ENCODE measurements at places on chromosomes 7 and 10.
A peak's percentile ranks its signal among the peaks of the same experiment; 100 is the strongest.

DNA sequence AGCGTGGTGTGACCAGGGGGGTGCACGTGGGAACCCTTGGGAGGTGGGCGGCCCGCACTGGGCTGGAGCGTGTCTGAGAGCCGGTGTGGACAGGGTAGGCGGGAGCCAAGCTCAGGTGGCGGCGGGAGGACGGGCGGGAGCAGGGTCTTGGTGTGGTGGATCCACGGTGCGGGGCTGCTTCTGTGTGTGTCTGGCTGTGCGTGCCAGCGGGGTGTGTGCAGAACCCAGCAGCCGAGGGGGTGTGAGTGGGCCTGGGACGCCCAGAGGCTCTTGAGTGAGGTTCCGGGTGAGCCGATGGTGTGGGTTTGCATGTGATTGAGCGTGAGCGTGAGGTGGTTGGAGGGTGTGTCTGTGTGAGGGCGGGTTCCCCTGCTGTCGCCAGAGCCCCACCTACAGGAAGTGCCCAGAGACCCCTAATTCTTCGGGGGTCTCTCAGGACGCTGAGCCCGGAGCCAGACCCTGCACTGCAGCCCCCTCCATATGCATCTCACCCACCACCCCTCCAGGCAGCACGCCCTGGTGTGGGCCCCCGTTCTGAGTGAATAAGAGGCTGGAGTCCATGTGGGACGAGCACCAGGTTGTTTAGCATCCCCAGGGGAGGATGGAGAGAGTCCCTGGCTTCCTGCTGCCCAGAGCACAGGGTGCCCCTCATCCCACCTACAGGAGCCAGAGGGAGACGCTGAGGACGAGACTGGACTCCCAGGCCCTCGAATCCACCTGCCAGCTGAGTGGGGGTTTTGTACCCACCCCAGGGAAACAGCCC lies 78.2 kb downstream of the ELFN1 start:
- DNase-seq: no peak

DNA sequence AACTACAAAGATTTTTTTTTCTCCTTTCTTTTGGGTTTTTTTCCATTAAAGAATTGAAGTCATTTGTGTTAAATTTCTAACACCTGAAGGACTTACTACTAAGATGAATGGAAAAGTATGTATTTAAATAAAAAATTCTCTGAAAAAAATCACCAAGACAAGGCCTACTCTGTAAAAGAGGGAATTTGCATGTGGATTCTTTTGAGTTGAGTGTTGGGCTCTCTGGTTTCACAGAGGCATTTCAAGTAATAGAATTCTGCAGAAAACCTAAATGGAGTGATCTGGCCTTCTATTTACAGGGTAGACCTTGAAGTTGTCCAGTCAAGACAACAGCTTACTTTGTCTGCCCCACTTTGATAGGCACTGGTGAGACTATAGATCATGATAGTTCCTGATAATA lies 4.1 kb downstream of the LRRC17 start:
- DNase-seq: no peak

DNA sequence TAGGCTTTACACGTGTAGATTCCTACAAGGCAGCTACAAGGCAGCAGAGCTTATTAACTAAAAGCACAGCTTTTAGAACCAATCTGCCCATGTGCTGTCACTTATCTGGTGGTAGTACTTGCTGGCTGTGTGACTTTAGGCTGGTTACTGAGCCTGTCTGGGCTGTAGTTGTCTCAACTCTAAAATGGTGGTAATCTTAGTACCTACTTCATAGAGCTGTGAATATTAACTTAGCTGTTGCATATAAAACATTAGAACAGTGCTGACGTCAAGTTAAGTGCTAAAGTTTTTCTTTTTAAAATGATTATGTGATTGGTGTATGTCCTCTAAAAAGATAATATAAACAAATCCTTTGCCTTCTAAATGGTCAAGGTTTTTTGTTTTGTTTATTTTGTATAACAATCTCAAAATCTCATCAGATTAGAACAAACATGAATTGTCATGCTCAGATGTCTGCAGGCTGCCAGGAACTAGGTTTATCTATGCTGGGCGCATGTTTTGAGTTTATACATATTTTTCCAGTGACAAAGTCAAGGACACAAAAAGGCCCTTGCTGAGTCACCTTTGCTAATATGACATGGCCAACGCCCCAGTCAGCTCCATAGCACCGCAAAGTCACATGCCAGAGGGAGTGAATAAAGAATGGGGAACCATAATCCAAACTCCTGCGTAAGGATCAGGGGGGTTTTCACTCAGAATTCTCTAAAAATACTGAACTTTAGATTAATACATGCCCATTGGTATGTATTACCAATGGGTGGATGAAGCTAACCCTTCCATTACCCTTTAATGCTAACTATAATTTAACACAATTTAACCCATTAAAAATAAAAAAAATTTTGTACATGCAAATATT lies 39.8 kb upstream of the ARL4A start:
- no peak for DNase-seq

GRCh38 chr7:123570390-123571182 lies 13.0 kb upstream of the NDUFA5 start:
- no peak for DNase-seq

DNA sequence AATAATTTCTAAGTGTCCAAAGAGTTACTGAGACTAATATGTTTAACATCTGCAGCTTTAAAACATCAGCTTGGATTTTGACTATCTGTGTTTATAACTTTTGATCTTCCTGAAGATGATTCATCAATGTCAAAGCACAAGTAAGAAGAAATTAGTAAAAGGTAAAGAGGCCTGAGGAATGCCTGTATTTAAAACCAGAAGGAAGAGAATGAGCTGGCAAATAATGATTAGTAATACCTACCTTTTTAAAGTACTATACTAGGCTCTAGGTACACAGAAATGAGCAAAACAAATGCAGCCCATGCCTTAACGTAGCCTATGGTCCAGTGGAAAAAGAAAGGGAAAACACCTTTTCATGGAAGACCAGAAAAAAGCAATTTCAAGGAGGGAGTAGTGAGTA lies 158.0 kb downstream of the KCND2 start:
- no peak for DNase-seq

- no peak for DNase-seq
These were observed 241.3 kb downstream of the ANK3 start for GRCh38 chr10:60148266-60148840.

DNA sequence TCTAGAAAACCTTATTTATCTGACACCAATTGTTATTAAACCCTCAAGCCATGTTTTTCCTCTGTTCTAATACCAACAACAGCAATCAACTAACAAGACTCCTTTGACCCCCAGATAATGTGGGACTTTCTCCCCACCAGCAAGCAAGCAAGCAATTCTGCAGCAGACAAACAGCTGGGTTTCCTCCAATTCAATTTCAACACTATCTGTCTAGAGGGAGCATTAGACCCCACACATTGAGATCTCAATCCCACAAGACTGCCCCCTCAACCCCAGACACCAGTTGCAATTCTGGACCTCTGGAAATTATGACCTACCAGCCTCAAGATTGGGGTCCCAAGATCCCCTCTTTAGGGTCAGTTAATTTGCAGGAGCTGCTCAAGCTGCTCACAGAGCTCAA lies 89.4 kb upstream of the TMEM26 start:
- no peak for DNase-seq

DNA sequence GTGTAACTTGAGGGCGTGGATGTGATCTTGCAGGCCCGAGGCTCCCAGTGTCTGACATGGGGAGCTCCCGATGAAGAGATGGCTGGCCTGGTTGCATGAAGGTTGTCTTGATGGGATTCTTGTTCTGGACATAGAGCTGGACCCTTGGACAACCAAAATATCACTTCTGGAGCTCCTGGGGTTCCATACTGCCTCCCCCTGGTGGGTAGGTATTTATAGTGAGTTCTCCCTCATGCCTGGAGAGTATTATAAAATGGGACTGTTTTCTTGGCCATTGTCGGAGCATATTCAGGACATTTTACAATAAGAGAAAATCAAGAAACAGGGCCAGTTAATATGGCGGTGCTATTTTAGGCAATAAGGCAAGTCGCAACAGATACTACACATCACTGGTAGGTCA lies 32.6 kb upstream of the GIMAP8 start:
- no peak for DNase-seq

- DNase-seq: no peak
These were observed 71.2 kb downstream of the MGMT start for GRCh38 chr10:129538236-129538635.

GRCh38 chr10:126243306-126243705 lies 145.0 kb downstream of the ADAM12 start:
- no peak for DNase-seq

GRCh38 chr7:152869677-152870051 lies 110.1 kb downstream of the ACTR3B start:
- DNase-seq: no peak

- no peak for DNase-seq
These were observed 27.8 kb upstream of the ITGB1 start for GRCh38 chr10:32985775-32986350.

DNA sequence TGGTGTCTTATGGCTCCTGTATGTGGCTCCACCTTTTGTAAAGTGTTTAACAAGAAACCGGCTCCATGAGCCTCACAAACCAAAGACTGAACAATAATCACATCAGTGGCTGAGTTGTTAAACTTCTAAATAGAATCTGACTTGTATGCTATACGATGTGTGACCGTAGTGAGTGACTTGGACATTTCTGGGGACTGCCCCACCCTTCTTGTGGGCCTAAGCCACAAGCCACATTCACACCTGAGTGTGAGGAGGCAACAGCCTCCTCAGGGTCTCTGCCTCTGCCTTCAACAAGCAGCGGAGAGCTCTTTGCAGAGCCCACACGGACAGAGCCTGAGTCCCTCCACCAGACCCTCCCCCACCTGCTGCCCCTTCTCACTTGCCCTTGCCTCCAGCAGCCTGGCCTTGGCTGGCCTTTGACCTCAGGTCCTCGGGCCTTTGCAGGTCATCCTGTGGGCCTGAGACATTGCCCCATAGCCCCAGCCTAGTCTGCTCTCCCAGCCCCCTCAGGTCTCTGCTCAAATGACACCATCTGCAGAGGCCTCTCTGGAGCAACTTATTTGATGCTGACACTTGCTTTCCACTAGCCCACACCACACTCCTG lies 156.8 kb upstream of the TNS3 start:
- no peak for DNase-seq

GRCh38 chr7:6193709-6194108 lies 78.7 kb downstream of the CYTH3 start:
- DNase-seq: no peak

- no peak for DNase-seq
These were observed 243.0 kb downstream of the BICC1 start for GRCh38 chr10:58755677-58756076.

- DNase-seq: no peak
These were observed 52.9 kb downstream of the ZNF467 start for GRCh38 chr7:149720372-149721083.

- no peak for DNase-seq
These were observed 276.9 kb upstream of the PLPP4 start for GRCh38 chr10:120180160-120180559.

DNA sequence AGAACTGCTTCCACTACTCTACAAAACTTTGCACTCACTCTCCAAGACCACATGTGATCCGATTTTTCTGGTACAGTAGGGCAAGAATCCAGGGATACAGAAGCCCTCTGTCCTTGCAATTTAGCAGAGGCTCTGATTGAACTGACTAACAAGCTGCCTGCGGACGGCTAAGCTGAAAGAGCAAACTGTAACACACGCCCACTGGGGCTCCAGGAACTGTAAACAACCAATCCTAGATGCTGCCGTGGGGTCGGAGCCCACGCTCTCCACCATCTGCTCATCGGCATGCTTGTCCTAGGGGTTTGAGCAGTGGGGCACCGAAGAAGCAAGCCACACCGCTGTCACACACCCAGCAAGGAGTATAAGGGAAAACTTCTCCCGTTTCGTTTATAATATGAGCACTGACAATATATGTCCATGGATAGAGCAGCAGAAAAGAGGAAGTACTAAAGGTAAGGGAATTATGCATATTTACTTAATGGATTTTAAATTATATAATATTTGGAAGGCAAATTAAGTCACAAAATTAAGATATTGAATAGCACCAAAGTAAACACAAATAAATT lies 634.4 kb upstream of the POT1 start:
- DNase-seq: no peak

GRCh38 chr10:78634835-78635234 lies 433.9 kb upstream of the ZMIZ1 start:
- DNase-seq: no peak

GRCh38 chr7:128112781-128113221 lies 81.6 kb upstream of the LRRC4 start:
- no peak for DNase-seq

DNA sequence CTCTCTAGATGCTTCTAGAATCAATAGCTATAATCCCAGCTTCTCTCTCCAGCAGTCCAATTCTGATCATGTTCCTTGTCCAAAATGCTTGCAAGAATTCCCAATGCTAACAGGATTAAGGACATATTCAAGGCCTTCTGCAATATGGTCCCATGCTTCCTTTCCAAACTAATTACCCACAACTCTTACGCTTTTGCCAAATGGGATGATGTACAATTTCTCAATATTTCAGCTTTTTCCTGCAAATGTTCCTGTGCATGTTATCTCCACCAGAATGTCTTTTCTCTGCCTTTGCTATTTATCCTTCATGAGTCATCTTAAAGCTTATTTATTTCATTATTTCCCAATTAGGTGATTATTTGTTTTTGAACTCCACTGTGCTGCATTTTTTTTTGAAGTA lies 556.4 kb downstream of the SORCS1 start:
- DNase-seq: no peak

- peak; percentile 53 for DNase-seq
These were observed 40.8 kb downstream of the HK1 start for GRCh38 chr10:69318867-69319727.

DNA sequence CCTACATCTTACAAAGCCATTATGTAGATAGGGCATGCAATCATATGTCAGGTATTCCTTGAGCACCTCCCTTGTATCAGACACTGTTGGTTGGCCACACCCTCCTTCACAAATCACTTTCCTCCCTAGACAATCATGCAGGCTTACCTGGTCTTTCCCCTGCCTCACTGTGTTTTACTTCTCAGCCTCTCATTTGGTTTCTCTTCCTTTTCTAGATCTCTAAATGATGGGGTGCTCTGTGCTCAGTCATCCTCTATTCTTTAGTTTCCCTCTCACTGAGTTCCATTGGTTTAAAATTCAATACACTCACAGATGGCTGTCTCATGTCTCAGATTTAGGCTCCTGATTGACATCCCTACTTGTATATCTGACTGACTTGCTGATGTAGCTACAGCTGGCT lies 31.4 kb downstream of the ANK3 start:
- DNase-seq: no peak

- no peak for DNase-seq
These were observed 613 bp downstream of the OAT start for GRCh38 chr10:124417895-124418725.

DNA sequence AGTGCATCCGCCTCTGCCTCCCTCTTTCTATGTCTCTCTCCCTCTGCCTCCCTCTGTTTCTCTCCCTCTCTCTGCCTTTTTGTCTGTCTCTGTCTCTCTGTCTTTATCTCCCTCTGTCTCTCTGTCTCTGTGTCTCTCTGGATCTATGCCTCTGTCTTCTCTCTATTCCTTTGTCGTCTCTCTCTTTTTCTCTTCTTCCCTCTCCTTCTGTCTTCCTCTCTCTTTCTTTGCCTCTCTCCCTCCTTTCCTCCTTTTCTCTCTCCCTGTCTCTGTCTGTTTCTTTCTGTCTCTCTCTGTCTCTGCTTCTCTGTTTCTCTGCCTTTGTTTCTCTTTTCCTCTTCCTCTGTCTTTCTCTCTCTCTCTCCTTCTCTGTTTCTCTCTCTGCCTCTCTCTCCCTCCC lies 678.8 kb upstream of the NRP1 start:
- DNase-seq: no peak
